Kasumi-1 (cell line): ENCODE measurements at places on chromosomes 2 and 18.

GRCh38 chr2:176891105-176891504, 321.5 kb upstream of the HNRNPA3 start:
- no peak for DNase-seq

DNA sequence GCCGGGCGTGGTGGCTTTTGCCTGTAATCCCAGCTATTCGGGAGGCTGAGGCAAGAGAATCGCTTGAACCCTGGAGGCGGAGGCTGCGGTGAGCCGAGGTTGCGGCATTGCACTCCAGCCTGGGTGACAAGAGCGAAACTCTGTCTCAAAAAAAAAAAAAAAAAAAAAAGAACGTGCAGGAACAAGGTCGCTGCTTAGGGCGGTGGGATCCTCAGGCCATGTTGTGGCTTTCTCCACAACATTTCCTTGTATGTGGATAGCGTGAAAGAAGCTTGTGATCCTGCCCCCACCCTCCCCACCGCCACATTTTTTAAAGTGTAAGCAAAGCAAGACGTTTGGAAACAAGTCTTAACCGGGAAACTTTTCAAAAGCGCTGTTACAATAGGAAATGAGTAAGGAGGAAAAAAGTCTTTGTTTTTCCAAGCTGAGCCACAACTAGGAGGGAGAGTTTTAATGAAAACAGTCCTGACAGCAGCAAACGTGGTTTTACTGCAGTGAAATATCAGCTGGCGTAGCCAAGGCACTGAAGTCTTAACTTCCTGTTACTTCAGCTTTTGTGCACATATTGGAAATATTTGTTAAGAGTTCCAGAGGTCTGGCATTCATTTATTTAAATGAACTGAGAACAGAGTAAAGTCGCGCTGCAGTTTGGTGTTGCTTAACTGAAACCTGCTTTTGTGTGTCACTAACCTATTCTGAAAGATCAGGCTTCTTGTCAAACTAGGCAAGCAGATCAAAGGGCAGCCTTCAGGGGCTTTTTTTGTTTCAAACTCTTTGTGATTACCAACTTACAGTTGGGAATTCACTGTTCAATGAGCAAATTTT, 3.8 kb downstream of the TGIF1 start:
- DNase-seq: peak; percentile 61

GRCh38 chr18:74316257-74317170, 875 bp downstream of the C18orf63 start:
- no peak for DNase-seq

GRCh38 chr2:159615367-159616285, 722 bp downstream of the BAZ2B start:
- DNase-seq: peak; percentile 98

- DNase-seq: peak; percentile 83
Measured at GRCh38 chr18:70151614-70152013, 53.9 kb downstream of the RTTN start.

- DNase-seq: peak; percentile 66
Measured at GRCh38 chr18:32308493-32309120, 118.8 kb downstream of the MEP1B start.

- DNase-seq: no peak
Measured at GRCh38 chr2:187774551-187775071, 220.4 kb upstream of the TFPI start.

DNA sequence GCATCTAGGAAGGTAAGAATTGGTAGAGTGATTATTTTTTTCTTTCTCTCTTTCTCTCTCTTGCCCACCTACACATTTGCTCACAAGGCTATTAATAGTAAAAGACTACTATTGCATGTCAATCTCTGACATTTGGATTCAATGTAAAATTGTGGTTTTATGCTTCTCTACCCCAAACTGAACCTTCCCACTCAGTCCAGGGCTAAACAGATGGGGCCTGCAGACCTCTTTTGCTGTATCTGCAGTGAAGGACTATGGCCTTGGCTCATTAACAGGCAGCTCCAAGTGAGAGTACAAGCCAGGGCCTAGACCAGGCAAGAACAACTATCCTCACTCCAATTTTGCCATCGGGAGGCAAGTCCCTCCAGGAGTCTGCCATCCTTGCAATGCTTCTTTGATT, 68.3 kb upstream of the ARL4C start:
- no peak for DNase-seq

DNA sequence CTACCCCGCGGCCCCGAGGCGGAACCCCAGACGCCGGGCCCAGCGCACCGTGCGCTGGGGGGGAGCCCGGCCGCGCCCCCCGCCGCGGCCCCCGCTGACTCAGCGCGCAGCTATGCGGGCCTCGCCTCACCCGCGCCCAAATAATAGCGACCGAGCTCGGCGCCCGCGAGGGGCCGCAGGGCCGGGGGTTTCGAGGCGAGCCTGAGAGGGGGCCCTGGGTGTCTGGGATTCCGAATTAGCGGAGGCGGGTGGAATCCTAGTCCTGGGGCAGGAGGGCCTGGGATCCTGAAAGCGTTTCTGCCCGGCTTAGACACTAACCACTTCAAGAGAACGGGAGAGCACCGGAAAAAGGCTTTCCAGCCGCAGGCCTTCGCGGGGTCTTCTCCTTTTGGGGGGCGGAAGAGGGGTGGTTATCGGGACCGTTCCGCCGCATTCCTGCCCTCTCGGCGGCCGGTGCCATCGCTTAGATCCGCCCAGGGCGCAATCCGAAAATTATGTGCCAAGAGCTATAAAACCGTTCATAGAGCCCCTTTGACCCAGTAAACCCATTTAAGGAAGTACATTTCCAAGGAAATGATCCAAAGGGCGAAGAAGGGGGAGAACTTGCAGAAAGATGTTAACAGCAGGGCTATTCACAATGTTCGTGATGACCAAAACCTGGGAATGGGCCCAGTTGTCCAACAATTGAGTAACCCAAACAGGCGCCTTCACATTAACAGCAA, 681 bp upstream of the ROCK2 start:
- DNase-seq: peak; percentile 51

- DNase-seq: no peak
Measured at GRCh38 chr2:239762655-239763269, 262.4 kb downstream of the NDUFA10 start.

DNA sequence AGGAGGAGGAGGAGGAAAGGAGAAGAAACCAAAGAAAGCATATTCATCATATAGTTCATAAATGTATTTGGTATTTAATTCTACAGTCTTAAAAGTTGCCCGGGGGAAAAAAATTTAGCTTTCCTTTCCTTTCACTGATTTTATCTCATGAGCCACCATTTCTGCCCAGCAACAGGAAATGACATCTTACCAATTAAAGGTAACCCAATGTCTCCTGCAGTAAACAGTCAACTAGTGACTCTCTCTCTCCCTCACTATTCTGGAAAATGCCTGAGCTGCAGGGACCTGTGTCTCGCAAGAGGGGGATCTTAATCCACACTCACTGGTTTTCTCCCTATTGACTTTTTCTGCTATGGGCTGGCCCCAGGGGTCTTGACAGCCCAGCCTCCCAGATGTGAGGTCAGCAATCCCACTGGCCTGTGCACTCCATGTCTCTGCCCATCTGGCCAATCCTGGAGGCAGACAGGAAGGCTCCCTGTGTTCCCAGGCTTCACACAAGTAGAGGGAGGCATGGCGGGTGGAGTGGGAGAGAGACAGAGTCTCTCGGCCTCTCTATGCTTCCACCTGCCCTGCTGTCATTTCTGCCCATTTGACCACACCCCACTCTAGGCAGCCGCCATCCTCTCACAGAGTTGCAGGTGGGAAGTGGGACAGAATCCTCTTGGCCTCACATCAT, 85.4 kb upstream of the CABLES1 start:
- DNase-seq: no peak

DNA sequence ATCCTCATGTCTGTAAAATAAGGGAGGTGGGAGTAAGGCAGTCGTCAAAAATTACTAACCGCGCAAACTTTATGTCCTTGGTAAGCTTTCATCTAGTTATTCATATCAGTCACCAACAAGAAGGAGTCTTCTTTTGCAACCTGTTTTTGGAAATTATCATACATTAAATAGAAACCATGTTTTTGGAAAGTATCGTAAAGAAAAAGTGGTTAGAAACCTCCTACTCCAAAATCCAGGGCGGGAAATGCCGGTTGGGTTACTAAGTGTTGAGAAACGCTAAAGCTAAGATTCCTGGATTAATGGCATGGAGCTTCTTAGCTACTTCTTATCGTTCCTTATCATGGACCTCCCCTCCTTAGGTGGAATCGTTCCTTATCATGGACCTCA, 778 bp downstream of the BBS5 start:
- no peak for DNase-seq

DNA sequence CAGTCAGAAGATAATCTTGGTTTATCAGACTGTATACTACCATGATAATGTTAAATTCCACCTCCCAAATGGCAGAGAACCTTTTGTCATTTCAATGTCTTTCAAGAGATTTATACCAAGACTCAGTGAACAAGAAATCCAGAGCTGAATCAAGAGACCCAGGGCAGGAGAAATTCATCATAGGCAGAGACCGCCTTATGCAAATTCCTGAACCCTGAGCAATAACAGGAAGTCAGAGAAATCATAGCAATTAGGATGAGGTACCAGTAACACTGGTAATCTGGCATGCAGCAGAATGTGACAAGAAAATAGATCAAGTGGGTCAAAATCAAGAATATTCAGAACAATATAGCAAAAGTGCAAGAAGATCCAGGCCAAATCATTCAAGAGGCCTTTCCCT, 412.4 kb upstream of the LRATD1 start:
- DNase-seq: no peak

GRCh38 chr2:18218160-18218933, 339.9 kb downstream of the KCNS3 start:
- no peak for DNase-seq

DNA sequence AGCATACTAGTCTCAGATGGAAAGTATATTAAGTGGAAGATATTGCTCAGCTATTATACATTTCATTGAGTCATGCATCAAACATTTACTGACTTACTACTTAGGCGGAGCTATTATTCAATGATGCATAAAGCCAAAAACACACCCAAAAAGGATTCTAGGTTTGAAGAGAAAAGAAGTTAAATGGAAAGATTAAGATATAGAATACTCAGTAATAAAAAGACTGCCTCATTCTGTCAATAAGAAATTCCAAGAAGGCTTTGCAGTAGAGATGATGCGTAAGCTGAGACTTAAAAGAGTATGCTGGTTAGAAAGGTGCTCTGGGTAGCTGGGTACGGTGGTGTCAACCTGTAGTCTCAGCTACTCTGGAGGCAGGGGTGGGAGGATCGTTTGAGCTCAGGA, 27.6 kb downstream of the STK17B start:
- DNase-seq: no peak

GRCh38 chr2:45771261-45771660, 119.8 kb downstream of the PRKCE start:
- DNase-seq: no peak

DNA sequence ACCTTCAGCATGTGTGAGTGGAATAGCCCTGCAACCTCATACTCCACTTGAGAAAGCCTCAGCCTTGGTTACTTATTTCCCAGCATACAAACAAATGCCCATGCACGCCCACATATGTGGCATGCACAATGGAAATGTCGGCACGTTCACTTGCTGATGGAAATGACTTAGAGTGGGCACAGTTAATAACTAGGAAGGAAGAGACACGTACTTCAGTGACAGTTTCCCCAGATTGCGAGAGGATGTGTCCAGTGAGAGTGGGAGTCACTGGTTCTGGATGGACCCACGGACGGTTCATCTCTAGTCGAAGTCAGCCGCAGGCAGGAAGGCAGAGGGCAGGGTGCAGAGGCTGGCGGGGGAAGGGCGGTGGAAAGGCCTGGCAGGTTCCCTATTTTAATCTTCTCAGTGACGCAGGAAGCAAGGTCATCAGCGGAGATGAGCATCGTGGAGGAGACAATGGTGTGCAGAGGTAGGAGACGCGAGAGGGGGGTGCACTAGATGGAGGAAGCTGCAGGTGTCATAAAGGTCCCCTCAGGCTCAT, 350.7 kb upstream of the MYT1L start:
- peak; percentile 43 for DNase-seq

- peak; percentile 56 for DNase-seq
Measured at GRCh38 chr2:127575185-127575765, 39.8 kb downstream of the MYO7B start.

DNA sequence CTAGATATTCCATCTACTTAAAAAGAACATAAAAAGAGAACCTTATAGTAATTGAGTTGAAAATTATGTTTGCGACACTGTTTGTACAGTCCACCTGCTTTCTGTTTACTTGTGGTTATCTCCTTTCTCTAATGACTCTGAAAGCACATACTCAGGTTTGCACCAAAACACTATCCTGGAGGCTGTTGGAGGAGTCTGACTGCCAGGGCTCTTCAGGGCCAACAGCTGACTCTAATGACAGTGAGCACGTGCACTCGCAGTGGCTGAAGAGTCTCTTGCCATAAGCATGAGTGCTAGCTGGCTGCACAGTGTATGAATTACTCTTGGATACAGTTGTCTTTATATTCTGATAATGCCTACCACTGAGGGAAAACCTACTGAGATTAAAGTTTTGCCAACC, 16.7 kb upstream of the GLS start:
- DNase-seq: no peak

- DNase-seq: no peak
Measured at GRCh38 chr2:69585855-69586555, 57.5 kb downstream of the AAK1 start.

DNA sequence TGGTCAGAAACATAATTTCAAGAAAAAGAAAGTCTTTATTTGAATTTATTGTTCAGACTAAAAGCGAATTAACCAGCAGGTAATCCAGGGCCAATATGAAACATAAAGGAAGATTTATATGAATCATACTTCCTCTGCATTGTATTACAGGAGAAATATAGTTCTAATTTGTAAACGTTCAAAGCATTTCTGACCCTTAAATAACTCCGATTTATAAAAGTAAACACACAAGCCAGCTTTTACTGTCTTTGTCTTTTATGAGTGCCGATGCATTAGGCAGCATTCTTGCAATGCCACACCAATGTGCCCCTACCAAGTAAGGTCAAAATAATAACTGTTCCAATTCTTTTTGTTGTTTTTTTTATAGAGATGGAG, 118.8 kb upstream of the RBBP8 start:
- no peak for DNase-seq

- DNase-seq: no peak
Measured at GRCh38 chr2:162506706-162507105, 162.8 kb downstream of the GCA start.

- no peak for DNase-seq
Measured at GRCh38 chr2:134206573-134206972, 47.3 kb upstream of the MGAT5 start.

DNA sequence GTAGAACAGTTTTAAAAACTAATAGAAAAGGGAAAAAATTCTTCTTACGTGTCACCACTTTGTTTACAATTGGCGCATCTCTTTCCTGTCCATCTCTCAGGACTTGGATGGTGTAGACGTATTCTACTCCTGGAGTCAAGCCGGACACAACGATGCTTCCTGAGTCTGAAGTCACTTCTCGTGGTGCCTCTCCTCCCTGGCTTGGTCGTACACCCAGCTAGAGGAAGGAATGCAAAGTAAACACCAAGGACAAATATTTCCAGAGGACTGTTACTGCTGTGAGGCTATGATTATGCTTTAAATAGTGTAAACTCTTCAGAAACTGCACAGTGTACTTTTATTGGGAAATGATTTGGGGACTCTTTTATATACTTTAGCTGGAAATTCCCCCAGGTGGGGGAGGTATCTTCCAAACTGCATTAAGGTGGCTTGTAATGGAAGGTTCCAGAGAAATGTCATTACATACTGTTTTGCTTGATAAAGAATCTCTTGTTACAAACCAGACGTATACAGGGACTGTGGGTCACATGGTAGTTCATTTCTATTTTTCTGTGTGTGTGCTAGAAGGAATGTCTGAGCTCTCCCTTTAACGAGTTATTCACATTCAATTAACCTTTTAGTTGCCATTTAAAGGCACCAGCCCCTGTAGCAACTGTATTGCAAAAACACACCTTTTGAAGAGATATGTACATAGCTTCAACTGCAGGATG, 38.1 kb downstream of the FN1 start:
- DNase-seq: no peak
